Fibroblast of villous mesenchyme (primary cell): ENCODE measurements at places on chromosomes 11 and 22.

DNA sequence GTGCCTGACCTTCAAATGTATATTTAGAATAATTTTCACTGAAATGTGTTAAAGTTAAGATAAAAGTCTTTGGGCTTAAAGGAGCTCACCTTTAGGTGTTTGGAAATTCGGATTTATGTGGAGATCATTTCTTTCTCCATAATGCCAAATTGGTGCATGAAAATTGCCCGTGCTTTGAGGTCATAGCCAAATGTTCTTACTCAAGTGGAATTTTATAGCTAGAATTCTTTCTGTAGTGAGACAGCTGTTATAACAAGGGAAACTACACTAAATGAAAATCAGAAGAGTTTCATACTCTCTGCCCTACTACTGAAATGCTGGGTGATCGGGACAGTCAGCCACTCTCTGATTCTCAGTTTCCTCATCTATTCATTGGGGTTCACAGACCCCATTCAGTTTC is 89.5 kb upstream of the DBX1 start:
- no peak for DNase-seq

- peak; percentile 63 for DNase-seq
Observed at GRCh38 chr11:95138448-95138847, 48.8 kb downstream of the ENDOD1 start.

DNA sequence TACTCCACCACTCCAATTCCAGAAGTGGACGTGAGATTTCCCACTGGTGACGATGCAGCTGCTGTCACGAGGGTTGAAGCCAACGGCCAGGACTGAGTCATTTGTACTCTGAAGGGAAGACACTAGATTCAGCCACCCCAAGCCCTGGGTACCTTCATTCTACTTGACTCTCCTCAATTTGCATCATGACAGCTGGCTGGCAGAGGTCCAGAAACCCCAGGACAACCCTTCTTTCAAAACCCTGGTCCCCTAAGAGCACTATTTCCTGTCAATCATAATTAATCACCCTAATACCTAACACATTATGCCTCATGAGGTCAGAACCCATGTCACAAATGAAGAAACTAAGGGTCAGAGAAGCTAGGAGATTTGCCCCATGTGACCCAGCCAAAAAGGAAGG is 4.9 kb downstream of the EML3 start:
- no peak for DNase-seq

DNA sequence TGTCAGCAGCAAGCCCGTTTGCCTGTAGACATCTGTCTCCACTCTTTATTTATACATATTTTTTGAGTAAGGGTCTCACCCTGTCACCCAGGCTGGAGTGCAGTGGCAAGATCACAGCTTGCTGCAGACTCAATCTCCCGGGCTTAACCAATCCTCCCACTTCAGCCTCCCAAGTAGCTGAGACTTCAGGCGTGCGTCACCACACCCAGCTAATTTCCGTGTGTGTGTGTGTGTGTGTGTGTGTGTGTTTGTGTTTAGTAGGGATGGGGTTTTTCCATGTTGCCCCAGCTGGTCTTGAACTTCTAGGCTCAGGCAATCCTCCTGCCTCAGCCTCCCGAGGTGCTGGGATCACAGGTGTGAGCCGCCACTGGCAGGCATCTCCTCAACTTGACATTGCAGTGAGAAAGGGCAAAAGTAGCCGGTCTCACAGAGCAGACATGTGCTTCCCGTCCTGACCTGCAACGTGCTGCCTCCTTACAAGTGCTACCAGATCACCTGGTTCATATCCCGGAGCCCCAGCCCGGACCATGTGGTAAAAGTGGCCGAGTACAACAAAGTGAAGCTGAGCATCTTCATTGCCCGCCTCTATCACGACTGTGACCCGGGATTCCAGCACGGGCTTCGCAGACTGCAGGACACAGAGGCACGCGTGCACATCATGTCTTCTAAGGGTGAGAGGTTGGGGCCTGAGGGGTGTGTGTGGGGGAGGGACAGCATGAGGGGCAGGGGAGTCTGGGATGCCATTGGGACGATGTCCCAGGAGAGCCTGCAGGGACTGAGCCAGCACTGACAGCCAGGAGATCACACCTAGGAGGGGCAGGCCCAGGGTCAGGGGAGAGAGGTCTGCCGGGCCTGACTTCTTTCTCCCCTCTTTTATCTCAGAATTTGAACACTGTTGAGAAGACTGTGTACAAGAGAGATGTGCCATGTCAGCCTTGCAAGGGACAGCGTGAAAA is 5.6 kb upstream of the APOBEC3H start:
- DNase-seq: no peak

- no peak for DNase-seq
Observed at GRCh38 chr11:125778728-125779127, at the start of gene PATE2. Gene PATE2, minus strand, starts transcription at chr11:125778828. Its CDS starts 55 bp downstream, at chr11:125778773.

DNA sequence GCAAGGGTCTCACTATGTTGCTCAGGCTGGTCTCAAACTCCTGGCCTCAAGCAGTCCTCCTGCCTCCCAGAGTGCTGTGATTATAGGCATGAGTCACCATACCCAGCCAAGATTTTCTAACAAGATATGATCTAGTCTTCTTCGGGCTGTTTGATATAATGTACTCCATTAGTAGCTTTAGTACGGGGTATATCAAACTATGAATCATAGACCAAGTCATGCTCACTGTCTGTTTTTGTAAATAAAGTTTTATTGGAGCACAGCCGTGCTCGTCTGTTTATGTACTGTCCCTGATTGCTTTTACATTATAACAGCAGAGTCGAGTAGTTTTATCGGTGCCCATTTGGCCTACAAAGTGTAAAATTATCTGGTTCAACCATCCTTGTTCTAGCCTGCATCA is 43.9 kb upstream of the GRIK4 start:
- DNase-seq: peak; percentile 16

GRCh38 chr22:44535362-44536095 is 37.5 kb upstream of the RTL6 start:
- no peak for DNase-seq

GRCh38 chr22:25485626-25486545 is 78.6 kb upstream of the GRK3 start:
- DNase-seq: no peak

DNA sequence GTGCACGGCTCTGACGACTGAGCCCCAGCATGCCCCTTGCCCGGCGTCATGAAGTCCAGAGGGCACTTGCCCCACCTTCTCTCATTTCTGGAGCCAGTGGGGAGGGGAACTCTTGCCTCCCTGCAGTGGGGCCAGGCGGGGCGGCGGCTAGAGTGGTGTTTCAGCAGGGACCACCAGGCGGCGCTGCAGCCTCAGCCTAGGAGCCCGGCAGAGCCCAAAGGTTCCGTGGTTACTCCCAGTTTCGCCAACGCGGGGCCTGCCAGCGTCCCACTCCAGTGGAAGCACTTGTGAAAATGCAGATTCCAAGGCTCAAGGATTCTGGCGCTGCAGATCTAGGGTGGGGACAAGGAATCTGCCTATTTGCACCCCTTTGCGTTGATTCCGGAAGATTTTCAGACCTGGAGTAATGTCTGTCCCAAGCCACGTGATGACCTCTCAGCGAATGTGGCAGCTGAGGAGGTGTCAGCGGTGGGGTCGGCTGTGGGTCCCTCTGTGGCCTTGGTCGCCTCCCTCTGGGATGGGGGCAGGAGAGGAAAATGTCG is 55.7 kb downstream of the CD82 start:
- DNase-seq: peak; percentile 56

- DNase-seq: no peak
Observed at GRCh38 chr11:15918212-15918611, 438.1 kb downstream of the SOX6 start.

DNA sequence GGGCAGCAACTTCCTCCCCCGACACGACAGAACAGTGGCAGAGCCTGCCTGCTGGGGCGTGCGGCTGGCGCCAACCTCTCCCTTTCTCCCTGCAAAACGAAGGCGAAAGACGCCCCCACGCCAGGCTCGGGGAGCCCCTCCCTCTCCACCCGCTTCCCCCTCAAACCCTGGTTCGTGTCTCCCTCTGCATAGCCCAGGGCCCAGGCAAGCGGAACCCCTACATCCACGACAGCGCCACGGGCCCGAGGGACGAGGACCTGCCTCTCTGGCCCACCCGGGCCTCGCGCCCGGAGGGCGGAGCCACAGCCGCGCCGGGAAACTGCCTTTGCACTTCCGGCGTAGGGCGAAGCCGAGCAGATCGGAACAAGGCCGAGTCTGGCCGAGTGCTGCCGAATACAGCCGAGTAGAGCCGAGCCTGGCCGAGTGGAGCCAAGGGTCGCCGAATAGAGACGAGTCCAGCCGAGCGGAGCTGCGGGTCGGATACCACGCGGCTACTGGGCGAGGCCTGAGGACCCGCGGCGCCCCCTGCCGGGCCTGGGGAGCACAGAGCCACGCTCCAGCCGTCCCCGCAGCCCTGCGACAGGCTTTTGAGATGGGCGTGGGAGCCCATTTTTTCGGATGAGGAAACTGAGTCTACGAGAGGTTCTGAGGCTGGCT is 11.2 kb upstream of the C1QTNF6 start:
- peak; percentile 98 for DNase-seq

DNA sequence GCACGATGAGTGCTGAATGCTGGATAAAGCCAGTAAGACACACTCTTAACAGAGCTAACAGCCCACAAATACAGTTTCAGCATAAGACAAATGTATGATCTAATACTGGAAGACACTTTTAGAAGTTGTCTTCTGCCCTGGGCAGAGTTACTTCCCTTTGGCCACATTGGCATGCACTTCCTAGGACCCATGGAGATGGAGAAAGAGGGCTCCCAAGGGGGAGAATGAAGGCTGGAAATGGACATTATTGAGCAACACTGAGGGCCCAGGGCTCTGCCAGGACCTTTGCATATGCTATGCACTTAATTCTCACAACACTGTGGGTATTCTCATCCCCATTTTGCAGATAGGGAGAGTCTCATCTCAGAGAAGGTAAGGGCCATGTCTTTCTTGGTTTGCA is 123.1 kb downstream of the ADAMTS15 start:
- DNase-seq: no peak

DNA sequence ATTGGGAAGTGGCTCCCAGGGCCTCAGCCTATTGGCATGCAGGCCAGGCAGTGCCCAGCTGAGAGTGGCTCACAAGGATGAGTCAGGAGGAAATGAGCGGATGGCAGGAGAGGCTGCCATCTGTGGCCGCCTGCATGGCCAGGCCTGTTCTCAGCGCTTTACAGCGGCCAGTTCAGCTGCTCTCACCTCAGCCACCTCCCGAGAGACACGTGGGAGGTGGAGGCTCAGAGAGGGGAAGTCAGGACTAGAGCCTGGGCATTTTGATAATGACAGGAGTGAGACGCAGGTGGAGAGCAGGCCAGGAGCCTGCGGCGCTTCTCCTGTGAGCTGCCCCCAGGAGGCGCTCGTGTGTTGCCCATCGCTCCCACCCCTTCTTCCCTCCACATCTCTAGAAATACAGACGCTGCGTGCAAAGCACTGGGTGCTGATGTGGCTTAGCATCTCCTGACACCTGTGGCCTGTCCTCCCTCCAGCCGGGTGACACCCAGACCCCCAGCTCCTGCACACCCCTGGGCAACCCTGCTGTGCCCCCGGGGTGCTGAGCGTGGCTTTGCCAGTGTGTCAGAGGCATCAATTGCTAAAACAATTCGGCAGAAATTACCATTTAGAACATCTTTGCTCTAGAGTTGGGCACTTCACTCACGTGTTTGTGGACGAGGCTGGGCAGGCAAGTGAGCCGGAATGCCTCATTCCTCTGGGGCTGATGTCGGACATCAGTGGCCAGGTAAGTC is 21.4 kb upstream of the PANX2 start:
- DNase-seq: no peak

DNA sequence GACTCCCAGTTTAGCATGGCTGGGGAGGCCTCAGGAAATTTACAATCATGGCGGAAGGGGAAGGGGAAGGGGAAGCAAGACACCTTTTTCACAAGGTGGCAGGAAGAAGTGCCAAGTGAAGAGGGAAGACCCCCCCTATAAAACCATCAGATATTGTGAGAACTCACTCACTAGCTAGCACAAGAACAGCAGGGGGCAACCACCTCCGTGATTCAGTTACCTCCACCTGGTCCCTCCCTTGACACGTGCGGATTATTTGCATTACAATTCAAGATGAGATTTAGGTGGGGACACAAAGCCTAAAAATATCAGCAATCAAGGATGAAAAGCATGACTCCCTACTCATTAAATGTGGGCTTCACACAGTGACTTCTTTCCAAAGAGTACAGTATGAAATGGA is 155.0 kb upstream of the CCDC90B start:
- DNase-seq: no peak

DNA sequence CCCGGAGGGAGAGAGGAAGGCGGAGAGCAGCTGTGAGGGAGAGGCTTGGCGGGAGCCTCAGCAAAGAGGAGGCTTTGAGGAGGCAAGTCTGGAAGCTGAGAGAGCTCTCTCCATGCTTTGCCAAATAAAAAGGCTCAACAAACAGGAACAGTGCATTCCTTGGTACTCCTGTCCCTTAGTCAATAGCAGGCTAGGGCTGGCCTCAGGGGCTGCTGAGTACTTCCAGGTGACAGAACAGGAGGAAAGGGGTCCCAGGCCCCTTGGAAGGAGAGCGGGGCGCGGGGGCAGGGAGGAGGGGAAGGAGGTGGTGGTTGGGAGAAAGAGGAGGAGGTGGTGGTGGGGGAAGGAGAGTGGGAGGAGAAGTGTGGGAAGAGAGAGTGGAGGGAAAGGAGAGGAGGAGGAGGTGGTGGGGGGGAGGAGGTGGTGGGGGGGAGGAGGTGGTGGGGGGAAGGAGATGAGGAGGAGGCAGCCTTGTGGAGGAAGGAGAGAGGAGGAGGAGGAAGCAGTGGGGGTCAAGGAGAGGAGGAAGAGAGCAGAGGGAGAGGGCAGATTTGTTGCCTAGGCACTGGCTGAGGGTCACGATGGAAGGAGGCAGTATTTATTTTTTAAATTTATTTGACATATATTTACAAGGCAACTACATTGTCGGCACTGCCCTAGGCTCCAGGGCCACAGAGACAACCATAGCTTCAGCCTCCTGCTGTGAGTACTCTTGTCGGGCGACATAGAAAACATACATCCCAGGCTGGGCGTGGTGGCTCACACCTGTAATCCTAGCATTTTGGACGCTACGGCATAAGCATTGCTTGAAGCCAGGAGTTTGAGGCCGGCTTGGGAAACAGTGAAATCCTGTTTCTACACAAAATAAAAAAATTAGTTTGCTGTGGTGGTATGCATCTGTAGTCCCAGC is 74.2 kb upstream of the ZBED5 start:
- DNase-seq: no peak

DNA sequence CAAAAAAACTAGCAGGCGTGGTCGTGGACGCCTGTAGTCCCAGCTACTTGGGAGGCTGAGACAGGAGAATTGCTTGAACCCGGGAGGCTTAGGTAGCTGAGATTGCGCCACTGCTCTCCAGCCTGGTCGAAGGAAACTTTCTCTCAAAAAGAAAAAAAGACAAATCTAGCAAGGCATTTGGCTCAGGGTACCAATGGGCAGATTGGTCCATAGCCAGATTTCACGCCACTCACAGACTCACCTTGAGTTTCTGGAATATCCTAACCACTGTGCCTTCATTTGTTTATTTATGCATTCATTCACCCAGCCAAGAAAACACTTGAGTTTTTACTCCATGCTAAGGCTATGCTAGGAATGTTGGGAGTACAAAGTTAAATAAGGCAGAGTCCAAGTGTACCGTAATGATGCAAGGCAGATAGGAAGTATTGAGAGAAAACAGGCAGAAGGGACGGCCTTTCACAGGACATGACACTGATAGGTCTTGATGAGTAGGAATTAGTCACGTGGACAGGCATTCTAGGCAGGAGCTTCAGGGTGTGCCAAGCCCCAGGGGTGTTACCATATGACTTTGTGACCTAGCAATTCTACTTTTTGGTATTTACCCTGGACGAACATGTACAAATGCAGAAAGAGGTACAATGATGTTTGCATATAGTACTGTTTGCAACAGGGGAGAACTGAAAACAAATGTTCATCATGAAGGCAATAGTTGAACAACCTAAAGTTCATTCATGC is 3.0 kb upstream of the PACSIN3 start:
- peak; percentile 84 for DNase-seq

GRCh38 chr11:62108971-62109404 is 14.8 kb upstream of the INCENP start:
- DNase-seq: peak; percentile 43

- no peak for DNase-seq
Observed at GRCh38 chr11:130022799-130023198, 20.2 kb upstream of the PRDM10 start.
